ENCODE measurements at places on chromosomes 6 and 20.

DNA sequence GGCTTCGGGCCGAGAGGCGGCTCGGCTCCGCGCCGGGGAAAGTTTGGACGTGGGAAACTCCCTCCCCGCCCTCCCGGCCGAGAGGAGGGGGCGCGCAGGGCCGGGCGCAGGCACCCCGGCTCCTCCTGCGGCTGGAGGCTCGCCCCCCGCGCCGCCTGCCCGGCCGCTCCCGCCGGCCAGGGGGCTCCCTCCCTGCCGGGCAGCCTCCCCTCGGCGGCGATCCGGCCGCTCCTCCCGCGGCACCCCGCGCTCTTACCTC lies 370 bp downstream of the CDH22 start:
- no peak for DNase-seq

DNA sequence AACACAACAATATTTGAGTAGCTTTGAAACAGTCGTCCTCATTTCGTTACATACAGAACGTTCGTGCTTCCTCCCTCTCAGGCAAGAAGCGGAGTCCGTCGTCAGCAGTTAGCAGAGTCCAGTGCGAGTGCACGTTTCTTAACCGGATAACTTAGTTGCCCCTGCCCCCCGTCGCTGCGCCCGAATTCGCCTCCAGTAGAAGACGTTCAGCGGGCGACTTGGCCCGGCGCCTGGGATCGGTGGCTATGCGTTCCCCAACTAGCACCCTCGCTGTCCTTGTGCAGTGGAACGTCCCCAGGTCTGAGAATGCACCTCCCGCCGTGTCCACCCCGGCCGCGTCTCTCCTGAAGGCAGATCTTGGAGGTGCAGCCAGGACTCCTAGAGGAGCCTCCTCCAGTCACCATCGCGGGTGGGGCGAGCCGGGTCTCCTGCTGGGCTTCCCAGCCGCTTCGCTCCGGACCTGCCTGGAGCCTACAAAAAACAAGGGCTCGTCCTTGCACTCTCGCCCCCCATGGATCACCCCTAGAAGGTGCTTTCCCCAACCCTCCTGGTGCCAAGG lies 910 bp upstream of the PCSK2 start:
- peak; percentile 4 for DNase-seq

- no peak for DNase-seq
Observed at GRCh38 chr6:43290339-43290904, 7.6 kb upstream of the SLC22A7 start.

DNA sequence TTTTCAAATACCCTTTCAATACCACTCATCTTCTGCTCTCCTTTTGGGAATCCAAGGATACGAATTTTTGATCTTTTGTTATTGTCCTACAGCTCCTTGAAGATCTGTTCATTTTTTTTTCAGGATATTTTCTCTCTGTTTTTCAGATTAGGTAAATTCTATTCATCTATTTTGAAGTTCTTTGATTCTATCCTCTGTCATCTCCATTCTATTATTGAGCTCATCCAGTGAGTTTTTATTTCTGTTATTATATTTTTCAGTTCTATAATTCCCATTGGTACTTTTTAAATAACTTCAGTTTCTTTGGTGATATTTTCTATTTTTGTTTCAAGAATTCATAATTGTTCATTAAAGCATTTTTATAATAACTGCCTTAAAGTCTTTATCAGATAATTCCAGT lies 14.7 kb upstream of the ADTRP start:
- DNase-seq: no peak

DNA sequence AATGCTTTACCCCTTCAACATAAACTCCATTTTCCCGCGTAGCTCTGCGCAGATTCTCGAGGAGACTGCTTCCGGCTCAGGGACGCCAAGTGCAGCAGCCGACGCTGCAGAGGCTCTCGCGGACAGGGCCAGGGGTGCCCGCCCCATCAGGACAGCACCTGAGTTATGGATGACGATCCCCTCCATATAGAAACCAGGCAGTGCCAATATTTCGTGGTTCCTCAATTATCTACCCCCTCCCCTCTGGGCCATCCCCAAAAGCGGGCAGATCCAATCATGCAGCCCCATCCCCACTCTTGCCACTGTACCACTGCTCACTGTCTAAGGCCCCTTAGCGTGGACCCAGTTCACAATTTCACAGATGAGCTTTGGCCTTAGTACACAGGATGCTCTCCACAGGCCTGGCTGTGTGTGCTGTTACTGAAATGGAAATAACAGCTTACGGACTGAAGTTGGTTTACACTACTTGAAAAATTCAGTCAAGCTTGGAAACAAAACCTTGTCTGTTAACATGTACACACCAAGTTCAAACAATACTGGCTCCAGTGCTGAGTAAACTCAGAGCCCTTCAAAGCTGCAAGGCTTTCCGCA lies 74.5 kb downstream of the DACT2 start:
- DNase-seq: no peak
